NCI-H187 treated with DMSO at 0.1 percent for 48 hours (cell line): ENCODE measurements at places on chromosomes 3 and 15.

DNA sequence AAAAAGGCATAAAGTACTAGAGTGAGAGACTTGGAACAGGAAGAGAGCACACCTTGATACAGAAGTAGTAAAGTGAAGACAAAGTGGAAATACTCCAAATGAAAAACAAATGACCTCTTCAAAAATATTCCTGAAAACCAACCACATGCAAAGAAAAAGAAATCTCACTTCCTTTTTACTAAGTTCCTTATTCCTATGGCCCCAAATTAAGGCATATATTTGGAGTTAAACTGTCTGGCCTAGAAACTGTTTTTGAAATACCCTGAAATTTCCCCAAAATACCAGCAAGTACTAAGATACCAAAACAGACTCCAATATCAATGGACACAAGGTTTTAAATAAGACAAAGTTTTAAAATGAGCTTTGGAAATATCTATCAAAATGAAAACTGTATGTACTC lies 58.2 kb downstream of the ZNF148 start:
- DNase-seq: no peak

DNA sequence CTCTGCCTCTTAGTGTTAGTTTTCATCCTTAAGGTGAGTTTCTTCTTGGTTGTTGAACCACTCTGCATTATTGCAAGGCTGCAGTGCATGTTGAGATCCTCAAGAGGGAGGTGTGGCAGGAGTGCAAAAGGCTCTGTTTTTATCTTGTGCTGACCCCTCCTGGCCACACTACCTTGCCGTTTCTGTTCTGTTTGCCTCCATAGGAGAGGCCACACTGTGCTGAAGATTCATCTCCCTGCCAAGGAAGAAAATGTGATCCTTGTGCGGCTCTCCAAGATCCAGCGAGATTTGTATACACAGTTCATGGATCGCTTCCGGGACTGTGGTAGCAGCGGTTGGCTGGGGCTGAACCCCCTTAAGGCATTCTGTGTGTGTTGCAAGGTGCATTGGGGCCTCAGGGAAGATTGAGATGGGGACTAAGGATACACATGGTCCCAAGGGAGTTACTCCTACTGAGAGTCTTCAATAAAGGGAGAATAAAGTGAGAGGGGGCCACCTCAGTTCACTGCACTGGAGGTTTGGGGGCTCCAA lies 33.0 kb upstream of the TEX264 start:
- no peak for DNase-seq

DNA sequence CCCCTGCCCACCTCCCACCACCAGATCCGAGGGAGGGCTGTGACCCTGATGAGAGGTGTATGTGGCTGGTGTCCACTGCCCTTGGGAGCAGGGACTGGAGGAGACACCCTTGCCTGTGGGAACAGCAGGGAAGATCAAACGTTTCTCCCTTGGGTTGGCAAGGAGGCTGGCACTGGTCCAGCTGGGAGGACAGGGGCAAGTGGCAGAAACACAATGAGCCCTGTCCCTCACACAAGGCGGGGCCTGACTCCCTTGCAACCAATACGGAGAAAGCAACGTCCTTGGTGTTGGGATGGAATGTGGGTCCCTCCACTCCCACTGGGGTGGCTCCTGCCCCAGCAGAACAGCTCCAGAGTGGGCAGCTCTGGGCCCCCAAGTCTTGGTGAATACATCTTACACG lies 5.2 kb downstream of the HYAL2 start:
- DNase-seq: no peak

GRCh38 chr3:170307671-170308405 lies 49.7 kb upstream of the SKIL start:
- DNase-seq: no peak

GRCh38 chr3:119660474-119661440 lies at the start of gene POPDC2:
POPDC2 (minus strand) TSS chr3:119660589; CDS start chr3:119660423, 166 bp downstream.
- no peak for DNase-seq

DNA sequence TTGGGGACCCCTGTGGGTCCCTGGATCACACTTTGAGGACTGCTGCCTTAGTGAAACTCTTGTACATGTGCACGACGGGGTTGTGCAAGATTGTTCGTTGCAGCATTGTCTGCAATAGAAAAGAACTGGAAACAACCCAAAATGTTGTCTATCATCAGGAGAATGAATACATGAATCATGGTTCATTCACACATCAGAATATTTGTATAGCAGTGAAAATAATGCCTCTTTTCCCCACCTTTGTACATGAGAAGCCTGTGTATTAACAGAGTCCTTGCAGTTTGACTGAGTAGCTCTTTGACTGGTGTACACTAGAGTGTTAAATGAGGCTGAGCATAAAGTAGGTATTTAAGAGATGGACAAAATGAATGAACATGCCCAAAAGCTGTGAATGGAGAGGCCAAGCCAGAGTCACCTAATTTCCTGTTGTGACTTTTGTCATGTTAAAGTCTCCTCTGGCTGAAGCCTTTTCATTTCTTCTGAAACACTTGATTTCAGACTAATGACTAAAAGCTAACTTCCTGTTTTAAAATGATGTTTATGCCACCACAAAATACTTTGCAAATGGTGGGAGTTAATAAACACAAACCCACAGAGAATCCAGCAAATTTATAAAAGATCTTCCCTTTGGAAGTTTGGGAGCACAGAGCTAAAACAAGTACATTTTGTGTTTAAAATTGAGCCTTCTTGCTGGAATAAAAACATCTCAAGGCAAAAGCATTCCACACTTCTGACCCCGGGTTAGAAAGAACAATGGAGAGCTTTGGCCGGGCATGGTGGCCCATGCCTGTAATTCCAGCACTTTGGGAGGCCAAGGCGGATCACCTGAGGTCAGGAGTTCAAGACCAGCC lies 20.6 kb upstream of the USP3 start:
- DNase-seq: no peak

GRCh38 chr3:111802163-111802625 lies 56.9 kb upstream of the PHLDB2 start:
- no peak for DNase-seq

DNA sequence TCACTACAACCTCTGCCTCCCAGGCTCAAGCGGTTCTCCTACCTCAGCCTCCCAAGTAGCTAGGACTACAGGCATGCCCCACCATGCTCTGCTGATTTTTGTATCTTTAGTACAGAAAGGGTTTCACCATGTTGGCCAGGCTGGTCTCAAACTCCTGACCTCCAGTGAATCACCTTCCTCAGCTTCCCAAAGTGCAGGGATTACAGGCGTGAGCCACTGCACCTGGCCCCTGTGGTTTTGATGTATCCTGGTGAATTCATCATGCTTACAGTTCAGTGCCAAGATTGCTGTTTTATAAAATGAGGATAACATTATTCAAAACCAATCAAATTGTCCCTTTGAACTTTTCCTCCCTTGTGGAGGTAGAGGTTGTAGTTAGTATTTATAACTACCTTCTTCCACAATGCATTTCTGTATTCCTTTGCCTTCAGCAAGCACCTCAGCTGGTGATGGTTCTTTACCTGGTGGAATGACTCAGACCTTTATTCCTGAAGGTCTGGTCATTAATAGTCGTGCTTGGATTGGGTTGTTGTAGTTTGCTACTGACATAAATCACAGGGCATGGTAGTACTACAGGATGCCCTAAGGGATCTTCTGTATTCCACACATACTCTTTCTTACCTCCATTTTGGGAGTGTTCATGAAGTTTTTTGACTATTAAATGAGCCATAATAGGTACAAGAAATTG lies 76.9 kb downstream of the UBP1 start:
- no peak for DNase-seq
